ENCODE measurements at places on chromosomes 3 and 15. TPM values are rescaled to one million over a fixed set of nuclear protein-coding genes. Genes with fewer than 3 reads are reported as not detected.

DNA sequence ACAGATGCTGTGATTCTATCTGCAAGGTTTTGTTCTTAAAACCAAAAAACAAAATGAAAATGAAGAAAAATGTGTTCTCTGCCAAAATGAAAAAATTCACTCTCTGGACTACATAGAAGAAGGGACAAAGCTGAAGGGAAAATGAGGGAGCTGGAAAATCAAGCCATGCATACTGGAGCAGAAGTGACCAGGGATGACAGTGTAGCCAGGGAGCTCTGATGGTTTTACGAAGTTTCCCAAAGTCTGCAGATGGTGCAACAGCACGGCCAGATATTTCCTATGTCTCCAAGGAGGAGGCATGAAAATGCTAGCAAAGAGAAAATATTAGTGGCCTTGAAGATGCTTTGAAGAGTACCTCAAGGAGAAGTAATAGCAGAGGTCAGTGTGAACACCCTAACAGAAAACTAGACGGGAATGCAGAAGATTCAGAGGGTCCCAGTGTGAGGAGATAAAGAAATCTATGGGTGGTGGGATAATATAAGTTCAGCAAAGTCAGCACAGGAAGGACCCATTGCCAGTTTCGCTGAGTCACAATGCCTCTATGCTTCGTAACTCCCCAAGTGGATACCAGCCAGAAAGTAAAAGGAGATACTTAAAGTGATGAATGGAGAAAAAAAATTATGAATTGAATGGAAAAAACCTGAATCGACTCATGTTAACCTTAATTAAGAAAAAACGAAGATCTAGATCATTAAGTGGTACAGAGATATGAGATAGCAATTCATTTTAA is 39.0 kb upstream of the POMGNT2 start:
- DNase-seq = no peak

DNA sequence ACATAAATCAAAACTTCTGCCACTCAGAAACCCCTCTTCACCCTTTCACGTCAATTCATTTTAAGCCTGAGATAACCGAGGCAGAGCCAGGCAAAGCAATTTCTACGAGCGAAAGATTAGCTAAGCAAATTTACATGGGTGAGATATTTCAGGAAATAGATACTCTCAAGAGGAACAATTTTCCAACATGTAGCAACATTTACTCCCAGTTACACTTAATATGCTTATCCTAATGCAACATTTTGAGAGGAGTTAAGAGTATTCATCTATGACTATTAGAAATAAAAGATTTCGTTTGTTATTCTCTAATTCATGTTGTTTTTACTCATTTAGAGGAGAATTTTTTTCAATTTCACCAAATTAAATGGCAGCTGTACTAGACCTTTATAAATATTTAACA is 837 bp downstream of the TMC3 start:
- no peak for DNase-seq

DNA sequence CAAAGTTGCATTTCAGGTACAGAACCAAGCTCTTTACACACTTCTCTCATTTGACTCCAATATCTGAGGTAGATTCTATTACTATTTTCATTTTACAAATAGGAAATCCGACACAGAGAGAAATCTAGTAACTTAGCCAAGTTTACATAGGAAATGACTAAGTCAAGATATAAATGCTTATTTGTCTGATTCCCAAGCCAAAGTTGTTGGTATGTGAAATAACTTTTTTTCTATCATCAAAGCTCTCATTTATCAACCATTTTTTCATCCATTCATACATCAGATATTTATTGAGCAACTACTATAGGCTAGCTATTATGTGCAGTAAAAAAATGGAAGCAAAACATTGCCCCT is 89.2 kb upstream of the MITF start:
- DNase-seq = no peak

DNA sequence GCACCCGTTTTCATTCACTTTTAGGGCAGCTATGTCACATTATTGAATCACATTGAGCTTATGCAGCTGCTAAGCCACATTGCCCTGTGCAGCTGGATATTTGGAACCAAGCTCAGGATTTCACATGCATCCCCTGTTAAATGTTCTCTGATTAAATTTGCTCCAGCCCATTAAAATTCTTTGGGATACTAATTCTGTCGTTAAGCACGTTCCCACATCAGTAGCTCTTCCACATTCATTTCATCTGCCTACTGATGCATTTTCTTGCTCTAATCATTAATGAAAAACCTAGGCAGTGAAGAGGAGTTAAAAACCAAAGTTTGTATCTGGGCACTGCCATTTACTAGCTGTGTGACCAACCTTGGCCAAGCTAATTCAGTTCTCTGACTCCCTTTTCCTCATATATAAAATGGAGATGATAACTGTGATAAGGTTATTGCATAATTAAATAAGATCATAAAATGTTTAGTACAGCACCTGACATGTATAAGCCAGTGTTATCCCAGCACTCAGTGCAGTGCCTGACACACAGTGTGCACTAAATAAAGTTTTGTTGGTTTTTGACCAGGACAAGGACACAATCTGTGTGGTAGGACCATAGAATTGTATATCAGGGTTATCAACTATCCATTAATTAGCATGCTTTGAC is 222.2 kb upstream of the ATP11B start:
- no peak for DNase-seq

DNA sequence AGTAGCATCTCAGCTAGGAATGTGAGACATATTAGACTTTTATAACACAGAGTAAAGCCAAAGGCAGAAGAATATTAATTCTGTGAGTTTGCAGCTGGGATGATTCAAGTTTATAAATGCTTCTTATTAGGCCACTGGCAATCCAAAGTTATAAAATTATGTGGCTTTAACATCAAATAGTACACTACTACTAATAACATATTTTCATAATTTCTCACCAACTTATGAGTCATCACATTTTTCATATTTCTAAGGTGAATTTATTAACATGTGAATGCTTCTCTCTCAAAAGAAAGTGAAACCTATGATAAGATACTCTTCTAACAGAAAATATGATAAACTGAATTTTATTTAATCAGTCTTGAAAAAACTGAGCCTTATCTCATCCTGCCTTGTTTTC is 1348.2 kb upstream of the ALCAM start:
- DNase-seq = no peak

GRCh38 chr3:197926418-197926817 is 23.6 kb upstream of the RPL35A start:
- no peak for DNase-seq

GRCh38 chr15:87487484-87487883 is 769.1 kb downstream of the NTRK3 start:
- no peak for DNase-seq

- DNase-seq = no peak
Measured at GRCh38 chr3:127536830-127537812, 53.4 kb downstream of the TPRA1 start.

Gene SLC22A13
- polyA plus RNA-seq = 5.0 TPM

Gene CCR4
- polyA plus RNA-seq = 0.19 TPM

DNA sequence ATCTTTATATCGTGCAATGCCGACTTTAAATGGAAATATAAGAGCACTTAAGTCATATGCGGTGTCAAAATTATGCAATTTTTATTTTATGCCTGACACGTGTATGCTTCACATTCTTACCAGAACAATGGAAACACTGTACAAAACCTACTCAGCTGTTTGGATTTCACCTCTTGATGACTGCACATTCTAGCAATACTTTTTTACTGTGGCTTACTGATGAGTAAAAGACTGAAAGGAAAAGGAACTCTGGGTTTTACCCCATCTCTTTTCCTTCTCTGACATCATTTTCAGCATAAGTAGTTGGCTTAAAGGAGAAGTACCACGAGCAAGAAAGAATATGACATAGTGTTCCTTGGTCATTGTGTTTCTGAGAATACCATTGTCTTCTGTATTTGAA is 142.8 kb downstream of the POLR2M start:
- no peak for DNase-seq

- no peak for DNase-seq
Measured at GRCh38 chr3:7978087-7978422, 523.6 kb upstream of the LMCD1 start.

- DNase-seq = no peak
Measured at GRCh38 chr3:174873832-174874657, 14.9 kb downstream of the NAALADL2 start.

DNA sequence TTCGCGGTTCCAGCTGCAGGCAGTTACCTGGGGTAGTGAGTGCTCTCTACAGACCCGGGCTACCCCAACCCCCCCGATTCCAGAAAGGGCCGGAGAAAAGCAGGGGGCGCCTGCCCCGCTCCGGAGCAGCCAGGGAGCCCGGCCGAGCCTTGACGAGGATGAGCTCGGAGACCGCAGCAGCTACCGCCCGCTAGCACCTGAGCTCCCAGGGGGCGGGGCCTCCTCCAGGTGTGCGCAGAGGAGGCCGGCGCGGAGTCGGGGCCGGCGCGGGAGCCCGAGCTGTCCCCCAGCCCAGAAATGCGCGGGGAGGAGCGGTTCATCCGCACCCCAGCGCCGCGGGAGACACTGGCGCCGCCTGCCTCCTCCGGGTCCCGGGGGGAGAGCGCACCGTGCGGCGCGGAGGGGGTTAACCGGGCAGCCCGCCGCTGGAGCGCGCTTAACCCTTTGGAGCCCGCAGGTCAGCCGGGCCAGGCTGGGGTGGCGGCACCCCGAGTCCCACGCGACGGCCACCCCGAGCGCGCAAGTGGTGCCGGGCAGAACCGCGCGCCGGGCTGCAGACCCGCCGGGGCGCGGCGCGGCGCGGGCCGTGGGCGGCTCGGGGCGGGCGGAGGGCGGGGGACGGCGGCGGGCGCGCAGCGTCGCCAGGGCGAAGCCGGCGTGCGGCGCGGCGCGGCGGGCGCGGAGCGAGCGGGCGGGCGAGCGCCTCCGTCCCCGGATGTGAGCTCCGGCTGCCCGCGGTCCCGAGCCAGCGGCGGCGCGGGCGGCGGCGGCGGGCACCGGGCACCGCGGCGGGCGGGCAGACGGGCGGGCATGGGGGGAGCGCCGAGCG is at the start of gene CACNA1D:
Gene CACNA1D, plus strand, starts transcription at position 649 of the 829 bp plus-strand sequence. CDS start 556 bp downstream, outside the sequence.
- no peak for DNase-seq

GRCh38 chr3:99250272-99250671 is 348.8 kb upstream of the DCBLD2 start:
- no peak for DNase-seq

DNA sequence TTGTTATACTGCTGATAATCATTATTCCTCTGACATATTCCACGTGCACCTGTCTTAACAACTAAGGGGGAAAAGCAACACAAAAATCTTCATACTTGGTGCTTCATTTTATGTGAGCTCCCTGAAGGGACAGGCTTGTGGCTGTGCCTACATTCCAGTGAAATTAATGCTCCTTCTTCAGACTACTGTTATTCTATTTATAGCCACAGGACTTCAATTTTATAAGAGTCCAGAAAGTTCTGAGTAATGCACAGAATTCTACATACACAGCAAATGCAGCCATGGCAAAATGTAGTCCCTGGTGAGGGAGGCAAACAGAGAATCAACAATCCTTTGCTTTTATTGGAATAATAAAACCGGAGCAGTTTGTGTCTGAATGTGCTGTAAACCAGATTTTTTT is 417.1 kb downstream of the RBMS3 start:
- no peak for DNase-seq

DNA sequence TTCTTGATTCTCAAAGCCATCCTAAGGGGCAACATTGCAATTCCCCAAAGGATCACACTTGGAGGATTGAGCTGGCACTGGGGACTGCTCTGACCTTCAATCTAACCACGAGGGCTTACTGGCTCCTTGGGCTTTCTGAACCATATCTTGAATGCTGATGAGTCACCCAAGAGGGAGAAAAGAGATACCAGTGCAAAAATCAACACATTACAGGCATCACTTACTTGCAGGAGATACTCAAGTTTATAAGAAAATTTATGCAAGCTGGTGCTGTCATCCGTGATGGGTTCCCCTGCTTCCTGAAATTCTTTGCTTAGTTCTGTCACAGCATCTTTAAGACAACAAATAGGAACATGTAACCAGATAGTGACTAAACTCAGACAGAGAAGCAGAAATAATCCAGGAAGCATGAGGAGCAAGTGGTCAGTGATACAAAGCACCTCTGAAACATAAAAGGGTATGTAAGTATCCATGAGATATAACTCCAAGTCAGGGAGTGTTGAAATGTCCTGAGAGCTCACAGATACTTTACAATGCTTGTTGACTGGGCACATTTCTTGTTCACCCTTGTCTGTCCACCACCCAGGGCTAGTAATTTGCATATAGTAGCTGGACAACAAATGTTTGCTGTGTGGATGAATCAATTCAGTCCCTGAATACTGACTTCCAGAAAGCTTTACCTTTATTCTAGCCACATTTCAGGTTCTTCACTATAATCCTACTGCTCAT is 14.1 kb downstream of the FYCO1 start:
- no peak for DNase-seq

Gene SLTM
- polyA plus RNA-seq = 147 TPM

- DNase-seq = no peak
Measured at GRCh38 chr3:10729439-10729838, 86.6 kb upstream of the SLC6A11 start.

Gene ZNF385D
- polyA plus RNA-seq = 17.9 TPM

Gene SPINK8
- polyA plus RNA-seq = 0.68 TPM

Gene XYLB
- 14.4 TPM for polyA plus RNA-seq

DNA sequence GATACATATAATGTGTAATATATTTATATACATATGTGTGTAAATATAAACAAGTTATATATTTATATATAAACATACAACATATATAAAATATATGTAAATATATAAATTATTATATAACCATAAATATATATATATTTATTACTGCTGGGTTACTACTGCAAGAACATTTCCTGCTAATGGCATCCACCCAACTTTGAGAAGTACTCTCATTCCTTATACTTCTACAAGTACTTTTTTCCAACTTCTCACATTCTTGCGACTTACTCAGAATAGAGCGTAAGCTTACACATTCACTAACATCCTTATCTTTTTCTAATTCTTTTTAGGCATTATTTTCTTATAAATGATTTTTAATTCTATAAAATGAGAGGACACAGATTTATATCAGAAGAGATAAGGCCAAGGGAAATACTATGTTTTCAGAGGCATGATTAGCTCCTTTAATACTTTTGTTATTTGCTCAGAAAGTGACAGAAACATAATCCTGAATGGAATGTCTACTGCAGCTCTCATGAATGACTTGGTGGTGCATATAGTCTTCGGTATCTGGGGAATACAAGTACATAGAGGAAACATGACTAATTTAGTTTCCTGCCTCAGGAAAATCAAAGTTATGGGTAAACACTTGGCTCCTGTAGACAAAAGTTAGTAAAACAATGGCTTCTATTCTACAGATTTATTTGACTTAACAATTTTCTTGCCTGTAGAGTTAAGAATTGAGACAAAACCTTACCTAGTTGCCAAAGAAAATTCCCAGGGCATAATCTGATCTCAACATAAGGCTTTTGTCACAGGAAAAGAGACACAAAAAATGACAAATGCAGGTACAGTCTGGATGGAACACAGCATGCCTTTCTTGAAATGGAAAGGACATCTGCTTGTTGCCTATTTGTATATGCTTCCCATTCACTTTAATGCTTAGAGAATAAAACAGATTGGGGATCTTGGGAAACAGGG is 453.9 kb downstream of the SQOR start:
- DNase-seq = no peak

DNA sequence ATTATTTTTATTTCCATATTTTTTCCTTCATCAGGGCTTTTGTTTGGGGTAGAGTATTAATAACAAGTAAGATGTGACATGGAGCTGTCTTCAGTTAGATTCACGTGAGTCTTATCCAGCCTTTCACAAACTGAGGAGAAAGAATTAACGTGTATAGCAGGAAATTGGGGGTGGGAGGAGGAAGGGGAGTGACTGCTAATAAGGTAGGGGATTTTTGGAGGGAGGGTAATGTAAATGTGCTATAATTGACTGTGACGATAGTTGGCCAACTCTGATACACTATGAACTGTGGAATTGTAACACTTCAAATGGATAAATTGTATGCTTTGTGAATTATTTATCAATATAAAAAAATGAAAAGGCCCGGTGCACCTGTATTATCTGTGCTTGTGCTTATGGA is 8.9 kb downstream of the DUT start:
- DNase-seq = no peak

- no peak for DNase-seq
Measured at GRCh38 chr3:108389372-108389771, 93.0 kb downstream of the HHLA2 start.
